ENCODE measurements at places on chromosomes 5 and 9.

DNA sequence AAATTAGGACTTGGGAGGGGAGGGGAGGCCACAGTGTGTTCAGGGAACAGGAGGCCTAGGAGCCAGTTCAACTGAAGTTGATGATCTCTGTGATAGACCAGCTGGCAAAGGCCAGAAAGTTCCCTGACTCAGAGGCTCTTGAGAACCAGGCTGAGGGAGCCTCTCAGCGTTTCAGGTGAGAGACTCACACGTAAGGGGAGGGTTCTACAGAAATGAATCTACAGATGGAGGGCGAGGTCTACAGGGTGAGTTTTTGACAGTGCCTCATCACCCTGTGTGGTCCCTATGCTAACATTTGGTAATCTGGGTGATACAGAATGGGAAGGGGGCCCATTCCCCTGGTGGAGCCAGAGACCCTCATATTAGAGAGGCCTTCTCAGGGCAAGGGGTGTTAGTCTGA lies 32.0 kb downstream of the ENHO start:
- no peak for DNase-seq

DNA sequence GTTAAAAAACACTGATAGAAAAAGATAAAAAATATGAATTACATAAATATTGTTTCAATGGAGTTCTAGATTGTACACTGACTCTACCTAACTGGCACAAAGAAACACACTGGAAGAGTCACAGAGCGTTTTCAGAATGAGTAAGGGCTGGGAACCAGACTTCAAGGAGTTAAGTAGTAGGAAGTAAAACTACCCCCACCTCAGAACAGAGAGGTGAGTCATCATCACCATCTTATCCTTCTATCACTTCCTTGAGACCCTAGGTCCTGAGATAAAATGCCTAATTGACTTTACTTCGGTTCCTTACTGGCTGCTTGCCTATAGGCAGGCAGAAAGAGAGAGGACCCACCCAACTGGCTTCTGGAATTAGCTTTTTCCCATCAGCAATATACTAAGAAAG lies 79.7 kb downstream of the ELAVL2 start:
- no peak for DNase-seq

DNA sequence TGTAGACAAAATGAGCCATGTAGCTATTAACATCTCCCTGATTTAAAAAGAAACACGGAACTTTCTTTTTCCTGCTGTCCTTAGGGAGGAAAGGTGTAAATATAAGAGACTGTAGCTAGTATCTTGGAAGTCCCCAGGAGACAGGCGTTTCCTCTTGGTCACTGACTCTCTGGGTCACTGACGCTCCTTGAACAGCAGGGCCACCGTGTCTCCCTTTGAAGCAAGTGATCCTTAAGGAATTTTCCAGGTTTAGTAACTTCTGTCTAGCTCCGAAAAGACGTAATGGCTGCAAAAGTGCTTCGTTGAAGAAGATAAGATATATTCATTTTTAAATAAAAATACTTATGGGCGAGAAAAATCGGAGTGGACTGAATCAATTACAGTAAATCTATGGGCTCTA lies 745 bp upstream of the CLTA start:
- DNase-seq: no peak

GRCh38 chr5:125004009-125004408 lies 257.6 kb upstream of the ZNF608 start:
- no peak for DNase-seq

GRCh38 chr5:14809369-14810155 lies 62.0 kb downstream of the ANKH start:
- DNase-seq: no peak
